ENCODE measurements at places on chromosomes 2 and 18. TPM values are rescaled to one million over a fixed set of nuclear protein-coding genes. Genes with fewer than 3 reads are reported as not detected.

Gene ENOSF1
- 19.7 TPM for total RNA-seq

Gene IL1A
- not detected for total RNA-seq

Gene PPP4R1
- total RNA-seq, result 71.3 TPM

Gene FOXI3
- total RNA-seq, result not detected

Gene SLC9A2
- not detected for total RNA-seq

Gene ZNF804A
- 0.51 TPM for total RNA-seq

Gene TMEM247
- total RNA-seq, result not detected

Gene COL3A1
- 8,532 TPM for total RNA-seq

Gene CNDP1
- total RNA-seq, result not detected

Gene KCNK3
- total RNA-seq, result 0.09 TPM

Gene REG3A
- total RNA-seq, result not detected

Gene LYG1
- not detected for total RNA-seq

Gene CYP27C1
- total RNA-seq, result 0.58 TPM

Gene RPRM
- total RNA-seq, result 1.2 TPM

Gene KIF5C
- total RNA-seq, result not detected

Gene CTLA4
- not detected for total RNA-seq

Gene LYPD6
- total RNA-seq, result 2.7 TPM

Gene PROKR1
- total RNA-seq, result not detected

Gene DSG1
- total RNA-seq, result not detected

Gene QPCT
- total RNA-seq, result 9.0 TPM

Gene OSGEPL1
- total RNA-seq, result 3.4 TPM

Gene LHCGR
- total RNA-seq, result not detected

Gene MAPRE3
- total RNA-seq, result 2.6 TPM

Gene PRSS56
- not detected for total RNA-seq

Gene GAL3ST2
- total RNA-seq, result not detected

Gene ELOA2
- not detected for total RNA-seq

Gene IL36A
- not detected for total RNA-seq

Gene RNF125
- 2.2 TPM for total RNA-seq

Gene ANKRD30BL
- total RNA-seq, result not detected

Gene MROH2A
- total RNA-seq, result not detected

Gene HTR2B
- 8.0 TPM for total RNA-seq

Gene FAP
- total RNA-seq, result 62.3 TPM

Gene ARHGEF4
- 8.3 TPM for total RNA-seq

Gene SKA1
- 1.9 TPM for total RNA-seq

Gene GALNT1
- 49.6 TPM for total RNA-seq

Gene PID1
- 8.4 TPM for total RNA-seq

Gene APCDD1
- 13.3 TPM for total RNA-seq

Gene PRKAG3
- total RNA-seq, result not detected

Gene ITGA4
- 9.7 TPM for total RNA-seq

Gene IL1RL1
- total RNA-seq, result 11.6 TPM

Gene TACR1
- total RNA-seq, result under 0.01 TPM

Gene NR4A2
- total RNA-seq, result 0.68 TPM

Gene ANKRD29
- total RNA-seq, result 0.82 TPM

Gene SERPINB10
- not detected for total RNA-seq

Gene CPO
- total RNA-seq, result not detected

Gene KHK
- 0.12 TPM for total RNA-seq

Gene SCN2A
- 0.77 TPM for total RNA-seq

Gene RTP5
- not detected for total RNA-seq

Gene DNAH6
- total RNA-seq, result not detected

Gene SERPINB2
- 0.47 TPM for total RNA-seq

Gene VIL1
- not detected for total RNA-seq

Gene EEF1B2
- total RNA-seq, result 580 TPM

Gene CCDC68
- total RNA-seq, result 4.5 TPM

Gene PLCL1
- total RNA-seq, result 5.8 TPM

Gene CBLN2
- 0.12 TPM for total RNA-seq

Gene IMMT
- total RNA-seq, result 48.9 TPM

Gene RAPGEF4
- 1.3 TPM for total RNA-seq

Gene FBLN7
- total RNA-seq, result 3.7 TPM

Gene DYNAP
- not detected for total RNA-seq

All from pericardium fibroblast (primary cell).